ENCODE measurements at places on chromosomes 2 and 18.

DNA sequence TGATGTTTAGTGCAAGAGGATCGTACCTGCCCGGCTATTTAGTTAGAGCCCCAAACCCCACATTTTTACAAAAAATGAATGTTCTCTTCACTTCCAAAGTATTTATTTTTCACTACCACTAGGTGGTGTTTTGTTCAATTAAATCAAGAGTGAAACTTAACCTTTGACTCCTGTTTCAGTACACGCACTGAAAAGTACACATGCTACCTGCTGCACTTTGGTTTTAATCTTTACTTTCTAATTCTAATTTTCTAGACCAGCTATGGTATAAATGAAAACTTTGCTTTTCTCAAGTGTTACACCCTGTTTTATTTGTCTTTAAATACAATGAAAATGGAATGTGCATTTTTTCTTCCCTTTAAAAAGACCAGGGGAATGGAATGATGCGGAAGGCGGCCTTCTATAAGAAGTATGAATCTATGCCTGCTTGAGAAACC is 31.4 kb upstream of the CHN1 start:
- no peak for DNase-seq

- no peak for DNase-seq
Measured at GRCh38 chr2:46325182-46325928, 28.1 kb downstream of the EPAS1 start.

- DNase-seq, result no peak
Measured at GRCh38 chr2:188303363-188304031, 11.8 kb downstream of the GULP1 start.

- DNase-seq, result no peak
Measured at GRCh38 chr2:211413746-211414145, 857.3 kb downstream of the CPS1 start.

GRCh38 chr2:234165421-234165820 is 114.9 kb downstream of the SPP2 start:
- no peak for DNase-seq

Measured in thyroid gland (tissue), 4 donors.